Body of pancreas (tissue), 4 donors: ENCODE measurements at places on chromosomes 5 and 9.

- no peak for DNase-seq
Observed at GRCh38 chr5:73979321-73979720, 353.3 kb downstream of the ARHGEF28 start.

DNA sequence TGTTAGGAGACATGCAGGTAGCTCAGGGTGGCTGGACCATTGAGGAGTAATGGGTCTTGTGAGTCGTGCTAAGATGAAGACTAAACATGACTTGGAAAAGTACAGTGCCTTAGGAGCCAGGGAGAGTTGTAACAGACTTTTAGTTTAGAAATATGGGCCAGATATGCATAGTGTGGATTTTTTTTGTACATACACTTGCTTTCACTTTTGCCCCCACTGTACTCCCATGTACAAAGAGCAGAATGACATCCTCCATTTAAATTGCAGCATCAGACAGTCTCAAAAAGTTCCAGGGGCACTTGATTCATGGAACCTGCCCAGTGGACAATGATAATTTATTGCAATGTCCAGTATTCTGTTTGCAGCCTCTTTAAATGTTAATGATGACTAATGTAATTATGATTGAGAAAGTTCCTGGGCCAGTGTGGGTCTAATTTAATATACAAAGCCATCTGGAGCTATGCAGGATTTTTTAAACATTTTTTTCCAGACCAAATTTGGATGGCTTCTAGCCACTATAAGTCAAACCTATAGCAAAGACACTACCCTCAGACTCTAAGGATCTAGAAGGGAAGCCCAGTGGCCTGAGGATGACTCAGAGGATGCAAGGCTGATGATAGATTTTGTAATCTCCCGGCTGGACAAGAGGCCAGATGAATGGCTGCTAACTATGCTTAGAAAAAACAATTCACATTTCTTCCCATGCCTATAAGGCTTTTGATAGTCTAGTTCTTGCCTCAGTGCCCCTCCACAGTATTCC is 80.1 kb downstream of the TRPC7 start:
- DNase-seq, result no peak

- no peak for DNase-seq
Observed at GRCh38 chr5:143585970-143586369, 182.5 kb upstream of the NR3C1 start.

DNA sequence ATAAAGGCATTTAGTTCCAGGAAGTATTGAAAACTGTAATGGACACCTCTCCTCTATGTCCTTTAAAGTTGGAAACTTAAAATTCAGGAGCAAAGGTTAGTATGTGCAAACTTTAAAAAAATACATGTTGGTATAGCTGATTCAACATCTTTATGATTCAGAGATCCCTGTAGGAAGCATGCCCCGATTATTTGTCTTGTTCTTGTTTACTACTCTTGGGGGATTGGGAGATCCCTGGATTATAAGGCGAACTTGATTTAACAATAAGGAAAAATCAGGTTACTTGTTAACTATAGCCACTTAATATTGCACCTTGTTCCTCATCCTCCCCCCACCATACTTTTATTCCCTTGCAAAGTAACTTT is 1.7 kb downstream of the F2RL1 start:
- DNase-seq, result no peak

- DNase-seq, result no peak
Observed at GRCh38 chr9:88418715-88419540, 30.7 kb downstream of the SPIN1 start.

GRCh38 chr5:114308017-114308416 is 53.9 kb upstream of the KCNN2 start:
- DNase-seq, result no peak

DNA sequence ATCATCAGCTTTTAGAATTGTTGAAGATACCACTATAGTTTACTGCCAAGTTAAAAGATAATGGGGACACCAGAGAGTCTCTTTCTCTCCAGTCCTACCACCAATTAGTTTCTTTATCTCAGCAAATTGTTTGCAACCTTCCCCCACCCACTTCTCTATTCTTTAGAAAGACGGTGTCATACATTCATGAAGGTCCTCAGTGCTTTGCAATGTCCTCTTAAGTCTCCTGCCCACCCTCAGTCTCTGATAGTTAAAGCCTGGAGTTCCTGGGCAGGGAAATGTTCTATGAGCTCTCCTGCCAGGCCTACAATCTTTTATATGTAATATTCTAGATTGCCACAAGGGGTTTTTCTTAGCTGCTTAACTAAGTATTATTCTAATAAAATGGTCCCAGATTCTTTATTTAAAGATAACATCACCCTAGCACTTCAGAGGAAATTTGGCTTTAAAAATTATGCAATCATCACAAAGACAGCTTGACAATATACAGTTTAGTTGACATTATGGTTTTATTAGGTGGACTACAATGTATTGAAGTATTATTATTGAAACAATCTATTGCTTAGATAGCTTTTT is 509.2 kb downstream of the CSNK1G3 start:
- DNase-seq, result no peak

DNA sequence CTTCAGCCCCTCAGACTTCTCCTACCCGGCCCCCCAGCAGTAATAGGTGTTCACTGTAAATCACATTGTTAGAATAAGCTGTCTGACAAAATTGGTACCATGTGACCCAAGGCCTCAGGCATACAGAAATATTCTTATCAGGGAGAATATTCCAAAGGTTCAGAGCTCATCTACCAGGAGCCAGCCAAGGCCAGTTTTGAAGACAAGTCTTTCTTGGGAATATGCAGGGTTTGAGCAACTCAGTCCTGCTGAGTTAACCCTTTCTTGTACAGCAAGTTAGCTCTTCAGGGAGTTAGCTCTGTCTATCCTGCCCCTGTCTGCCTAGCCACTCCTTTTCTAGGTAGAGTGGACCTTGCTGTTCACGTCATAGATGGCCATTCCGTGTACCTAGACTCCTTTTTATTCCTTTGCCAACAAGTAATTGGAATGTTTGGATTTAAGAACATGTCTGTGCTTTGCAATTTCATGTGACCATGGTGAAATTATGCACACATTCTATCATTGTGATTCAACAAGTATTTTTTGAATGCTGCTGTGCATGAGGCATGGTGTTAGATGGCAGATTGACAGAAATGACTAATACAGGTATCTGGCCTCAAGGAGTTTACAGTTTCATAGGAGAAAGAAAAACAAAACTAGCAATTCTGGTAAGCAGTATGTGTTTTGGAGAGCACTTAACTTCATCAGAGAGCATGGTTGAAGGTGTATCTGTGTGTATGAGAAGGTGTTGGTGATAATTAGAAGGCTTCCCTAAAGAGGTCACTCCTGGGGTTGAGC is 22.6 kb downstream of the TGFBR1 start:
- no peak for DNase-seq

- no peak for DNase-seq
Observed at GRCh38 chr5:173056783-173057061, 570 bp downstream of the CREBRF start.

DNA sequence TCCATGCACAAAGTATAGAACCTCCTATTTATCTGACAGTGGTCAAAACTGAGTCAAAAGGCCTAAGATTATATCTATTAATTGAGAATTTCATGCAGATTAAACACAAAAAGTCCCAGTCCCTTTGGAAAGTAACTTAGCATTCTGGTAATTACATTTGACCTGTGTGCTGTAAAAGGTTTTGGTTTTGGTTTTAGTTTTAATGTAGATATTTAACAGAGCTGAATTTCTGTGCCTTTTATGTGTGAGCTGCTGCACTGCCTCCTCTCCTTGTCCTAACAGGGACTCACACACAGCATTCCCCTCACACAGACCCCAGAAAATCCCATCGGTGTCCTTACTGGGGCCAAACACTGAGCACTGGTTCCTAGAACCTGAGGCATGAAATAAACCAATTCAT is 31.0 kb upstream of the FSD1L start:
- no peak for DNase-seq

GRCh38 chr9:73080110-73080694 is 71.5 kb upstream of the ANXA1 start:
- no peak for DNase-seq

GRCh38 chr5:466661-467310 is 23.8 kb downstream of the EXOC3 start:
- DNase-seq, result no peak

GRCh38 chr5:144880513-144880912 is 709.8 kb downstream of the KCTD16 start:
- no peak for DNase-seq

- DNase-seq, result no peak
Observed at GRCh38 chr5:148029131-148029530, 34.6 kb upstream of the SPINK5 start.

DNA sequence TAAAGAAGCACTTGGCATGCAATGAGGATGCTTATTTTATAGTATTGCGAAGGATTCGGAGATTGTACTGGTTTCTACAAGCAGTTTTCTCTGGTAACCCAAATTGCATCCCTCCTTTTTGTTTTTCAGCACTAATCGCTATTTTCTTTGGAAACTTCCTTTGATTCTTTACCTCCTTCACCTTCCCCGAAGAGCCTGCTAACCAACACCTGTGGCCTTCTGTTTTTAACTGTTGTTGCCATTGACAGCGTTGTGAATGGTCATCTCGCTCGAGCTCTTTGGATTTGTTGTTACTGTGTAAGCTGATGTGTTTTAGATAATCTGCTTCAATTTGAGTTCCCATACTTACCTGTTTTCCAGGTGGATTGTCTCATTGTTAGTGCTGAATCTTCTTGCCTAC is 1.1 kb downstream of the CNOT6 start:
- no peak for DNase-seq

DNA sequence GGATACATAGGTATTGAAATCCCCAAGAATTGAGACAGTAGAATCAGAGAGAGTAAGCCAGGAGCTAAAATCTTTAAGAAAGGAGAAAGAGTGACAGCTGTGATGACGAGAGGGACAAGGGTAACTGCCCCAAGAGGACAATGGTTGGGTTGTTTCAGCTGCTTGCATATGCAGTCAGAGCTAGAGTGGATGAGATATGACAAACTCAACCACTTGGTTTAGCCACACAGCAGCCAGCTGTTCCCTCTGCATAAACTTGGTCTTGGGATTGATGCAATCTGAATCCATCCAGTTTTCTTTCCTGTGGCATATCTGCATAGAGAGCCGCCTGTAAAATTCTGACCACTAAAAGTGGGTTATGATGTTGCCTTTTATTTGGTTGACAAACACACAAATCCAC is 100.7 kb downstream of the ZNF622 start:
- no peak for DNase-seq

DNA sequence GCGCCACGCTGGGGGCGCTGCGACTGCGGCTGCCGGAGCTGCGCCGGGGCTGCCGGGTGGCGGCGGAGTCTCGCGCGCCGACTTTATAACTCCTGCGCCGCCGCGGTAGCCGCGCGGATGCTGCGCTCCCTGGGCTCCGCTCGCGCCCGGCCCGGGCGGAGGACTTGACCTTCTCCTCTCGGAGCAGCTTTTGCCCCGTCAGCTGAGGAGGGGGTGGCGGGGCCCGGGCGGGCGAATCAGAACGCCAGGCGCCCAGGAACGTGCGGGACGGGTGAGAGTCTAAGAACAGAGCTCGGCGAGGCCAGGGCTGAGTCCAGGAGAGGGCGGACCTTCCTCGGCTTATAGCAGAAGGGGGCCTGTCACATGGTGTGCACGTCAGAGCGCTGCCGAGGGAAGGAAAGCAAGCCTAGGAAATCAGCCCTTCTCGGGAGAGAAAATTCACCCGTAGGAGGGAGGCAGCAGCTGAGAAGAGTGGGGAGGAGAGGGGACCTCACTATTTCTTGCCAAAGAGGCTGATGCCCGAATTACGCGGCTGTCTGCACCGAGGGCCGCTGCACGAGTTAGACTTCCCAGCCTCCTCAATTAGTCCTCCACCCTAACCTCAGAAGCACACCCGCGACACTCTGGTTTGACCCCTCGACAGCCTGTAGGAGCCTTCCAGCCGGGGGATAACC is at the start of gene FOXD1:
TSS of gene FOXD1 (minus strand) at position 315 of the 674 bp plus-strand sequence. CDS start 415 bp downstream, outside the sequence.
- peak; percentile 34 for DNase-seq

- DNase-seq, result no peak
Observed at GRCh38 chr5:175047048-175047447, 322.7 kb downstream of the MSX2 start.

DNA sequence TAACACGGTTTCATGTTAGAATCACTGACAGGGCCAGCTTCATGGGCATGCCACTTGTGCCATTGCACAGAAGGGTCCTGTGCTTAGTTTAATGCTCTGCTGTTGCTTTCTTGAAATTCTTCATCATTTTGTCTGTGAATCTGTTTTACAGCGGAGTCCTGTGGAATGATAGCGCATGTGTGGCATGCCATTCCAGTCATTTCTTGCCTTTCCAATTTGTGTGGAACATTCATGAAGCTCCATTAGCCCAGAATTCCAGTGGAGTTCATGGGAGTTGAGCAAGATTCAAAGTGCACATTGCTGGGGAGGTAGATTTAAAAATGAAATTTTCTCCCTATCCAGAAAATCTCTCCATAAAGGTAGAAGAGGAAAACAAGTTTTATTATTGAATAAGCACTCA is 43.4 kb upstream of the NREP start:
- DNase-seq, result no peak

GRCh38 chr5:61538722-61539501 is 206.9 kb downstream of the ZSWIM6 start:
- no peak for DNase-seq

- no peak for DNase-seq
Observed at GRCh38 chr5:38678076-38678475, 121.6 kb upstream of the LIFR start.

GRCh38 chr5:154058055-154059038 is 19.6 kb downstream of the MFAP3 start:
- DNase-seq, result no peak

DNA sequence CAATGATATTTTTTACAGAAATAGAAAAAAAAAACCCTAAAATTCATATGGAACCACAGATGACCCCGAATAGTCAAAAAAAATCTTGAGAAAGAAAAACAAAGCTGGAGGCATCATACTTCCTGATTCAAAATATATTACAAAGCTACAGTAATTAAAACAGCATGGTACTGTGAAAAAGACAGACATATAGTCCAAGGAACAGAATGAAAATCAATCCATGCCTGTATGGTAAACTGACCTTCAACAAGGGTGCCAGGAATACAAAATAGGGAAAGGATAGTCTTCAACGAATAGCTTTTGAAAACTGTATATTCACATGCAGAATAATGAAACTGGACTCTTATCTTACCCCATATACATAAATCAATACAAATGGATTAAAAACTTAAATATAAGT is 307.5 kb downstream of the MCTP1 start:
- no peak for DNase-seq

DNA sequence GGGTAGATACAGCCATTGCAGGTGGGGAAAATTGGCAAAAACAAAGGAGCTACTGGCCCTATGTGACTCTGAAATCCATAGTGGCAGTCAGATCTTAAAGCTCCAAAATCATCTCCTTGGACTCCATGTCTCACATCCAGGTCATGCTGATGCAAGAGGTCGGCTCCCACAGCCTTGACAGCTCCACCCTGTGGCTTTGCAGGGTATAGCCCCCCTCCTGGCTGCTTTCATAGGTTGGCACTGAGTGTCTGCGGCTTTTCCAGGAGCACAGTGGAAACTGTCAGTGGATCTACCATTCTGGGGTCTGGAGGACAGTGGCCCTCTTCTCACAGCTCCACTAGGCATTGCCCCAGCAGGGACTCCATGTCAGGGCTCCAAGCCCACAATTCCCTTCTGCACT is 1190.1 kb downstream of the CDH12 start:
- DNase-seq, result no peak

GRCh38 chr9:106675780-106676179 is 187.2 kb upstream of the ZNF462 start:
- DNase-seq, result no peak
